ENCODE measurements at places on chromosomes 4 and X. TPM values are rescaled to one million over a fixed set of nuclear protein-coding genes. Genes with fewer than 3 reads are reported as not detected.

OPHN1 gene
- 11.2 TPM for polyA plus RNA-seq

NSDHL gene
- polyA plus RNA-seq: 19.8 TPM

CLCN3 gene
- polyA plus RNA-seq: 29.7 TPM

TTC29 gene
- 0.13 TPM for polyA plus RNA-seq

DNA sequence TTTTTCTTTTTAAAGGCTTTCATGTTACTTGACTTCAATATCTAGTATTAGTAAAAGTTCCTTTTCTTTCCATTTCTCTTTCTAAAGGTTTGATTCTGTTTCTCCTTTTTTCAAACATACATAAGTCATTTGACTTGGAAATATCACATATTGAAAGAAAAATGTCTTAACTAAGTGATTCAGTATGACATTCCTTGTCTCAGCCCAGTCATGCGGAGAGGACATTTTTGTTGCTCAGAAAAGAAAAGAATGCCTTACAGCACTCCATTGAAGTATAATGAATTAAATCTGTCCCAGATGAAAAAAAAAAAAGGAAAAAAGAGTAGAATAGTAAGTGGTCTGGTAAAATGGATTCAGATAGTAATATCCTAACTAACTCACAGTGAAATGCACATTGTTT lies 466.1 kb downstream of the ADGRL3 start:
- DNase-seq: peak; percentile 58

- DNase-seq: no peak
Measured at GRCh38 chr4:20658456-20658855, 41.8 kb upstream of the PACRGL start.

DNA sequence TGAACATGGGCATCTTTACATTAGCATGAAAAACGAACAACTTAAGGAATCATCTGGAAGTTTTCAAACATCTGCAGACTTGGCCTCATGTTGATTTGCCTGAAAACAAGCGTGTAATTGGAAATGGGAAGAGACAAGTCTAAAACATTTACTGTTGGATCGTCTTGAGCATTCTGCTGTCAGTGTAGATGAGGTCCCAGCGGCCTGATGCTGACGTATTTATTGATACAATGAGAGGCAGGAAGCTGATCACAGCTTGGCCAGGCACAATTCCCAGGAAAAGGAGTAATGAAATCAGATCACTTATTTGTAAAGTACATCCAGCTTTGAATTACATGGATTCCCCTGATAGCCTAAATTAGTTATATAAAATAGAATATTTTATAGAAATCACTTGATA lies 210.6 kb downstream of the CLCN4 start:
- DNase-seq: peak; percentile 59

DNA sequence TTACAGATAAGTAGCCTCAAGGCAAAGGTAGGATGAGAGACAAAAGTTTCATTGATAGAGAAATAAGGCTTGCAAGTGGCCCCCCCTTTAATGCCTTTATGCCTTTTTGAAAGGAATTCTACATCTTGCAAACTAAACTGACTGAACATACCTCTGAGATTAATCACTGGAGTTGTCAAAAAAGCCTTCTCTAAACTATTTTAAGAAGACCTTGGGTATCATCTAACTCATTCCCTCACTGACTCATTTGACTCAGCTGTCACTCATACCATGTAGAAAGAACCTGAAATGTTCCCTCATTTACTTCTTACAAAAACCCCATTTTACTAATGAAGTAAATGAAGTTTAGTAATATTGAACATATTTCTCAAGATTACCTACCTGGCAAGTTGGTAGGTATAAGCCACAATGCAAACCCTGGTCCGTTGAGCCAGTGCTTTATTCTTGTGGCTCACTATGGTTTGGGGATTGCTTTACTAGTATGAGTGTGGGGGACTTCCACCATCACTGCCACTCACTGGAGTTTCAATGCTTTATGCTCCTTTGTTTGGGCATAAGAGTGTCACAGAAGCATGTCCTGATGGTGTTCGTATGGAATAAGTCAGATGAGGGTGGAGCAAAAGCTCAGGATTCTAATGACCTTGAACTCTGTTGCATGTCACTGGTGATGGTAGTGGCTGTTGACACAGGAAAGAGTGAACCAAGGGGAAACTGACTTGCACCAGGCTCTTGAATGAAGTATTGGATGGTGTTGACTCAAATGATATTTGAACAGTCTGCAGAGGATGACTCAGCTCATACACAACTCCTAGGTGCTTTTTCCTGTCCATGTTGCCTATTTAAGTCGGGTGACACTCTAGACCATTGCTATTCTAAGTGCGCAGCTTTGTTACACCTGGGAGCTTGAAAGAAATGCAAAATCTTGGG lies 305.5 kb upstream of the EMCN start:
- DNase-seq: no peak

- no peak for DNase-seq
Measured at GRCh38 chr4:120466429-120466828, 399.8 kb upstream of the MAD2L1 start.

GRCh38 chrX:70289168-70289792 lies 447 bp downstream of the PDZD11 start:
- no peak for DNase-seq

DNA sequence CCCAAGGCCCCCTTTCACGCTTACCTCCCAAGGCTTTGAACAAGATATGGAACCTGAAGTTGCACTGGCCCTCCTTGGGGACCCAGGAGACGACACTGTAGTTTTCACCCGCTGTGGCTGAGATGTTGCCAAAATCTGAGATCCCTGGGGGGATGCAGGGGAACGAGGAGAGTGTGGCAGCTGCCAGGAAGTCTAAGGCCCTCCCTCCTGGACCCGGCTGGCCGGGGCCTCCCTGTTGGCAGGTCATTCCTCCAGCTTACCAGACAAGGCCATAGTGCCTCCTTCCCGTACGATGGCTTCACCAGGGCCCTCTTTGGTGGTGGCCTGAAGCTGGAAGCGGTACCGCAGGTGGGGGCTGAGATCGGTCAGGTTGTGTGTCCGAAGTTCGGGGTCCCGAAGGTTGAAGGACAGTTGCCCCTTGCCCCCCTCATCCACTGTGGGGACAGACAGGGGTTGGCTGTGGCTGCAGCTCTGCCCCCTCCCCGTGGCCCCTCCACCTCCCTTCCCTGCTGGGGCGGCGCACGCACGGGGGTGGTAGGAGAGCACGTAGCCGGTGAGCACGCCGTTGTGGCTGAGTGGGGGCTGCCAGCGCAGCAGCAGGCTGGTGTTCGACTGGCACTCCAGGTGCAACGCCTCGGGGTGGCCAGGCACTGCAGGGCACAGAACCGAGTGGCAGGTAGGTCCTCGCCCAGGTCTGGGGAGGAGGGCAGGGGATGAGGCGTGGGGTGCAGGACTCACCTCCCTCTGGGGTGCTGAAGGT lies 21.2 kb downstream of the L1CAM start:
- DNase-seq: no peak
